Stimulated activated CD4-positive, alpha-beta T cell treated with anti-CD3 and anti-CD28 coated beads, Interleukin-1b, Interleukin-23, amount 100 ng/mL, for 48 hours (primary cell): ENCODE measurements at places on chromosomes 2 and 18.

- no peak for DNase-seq
Measured at GRCh38 chr2:60602388-60602787, 48.9 kb upstream of the BCL11A start.

GRCh38 chr18:62763101-62763521 is 47.8 kb downstream of the PHLPP1 start:
- no peak for DNase-seq

DNA sequence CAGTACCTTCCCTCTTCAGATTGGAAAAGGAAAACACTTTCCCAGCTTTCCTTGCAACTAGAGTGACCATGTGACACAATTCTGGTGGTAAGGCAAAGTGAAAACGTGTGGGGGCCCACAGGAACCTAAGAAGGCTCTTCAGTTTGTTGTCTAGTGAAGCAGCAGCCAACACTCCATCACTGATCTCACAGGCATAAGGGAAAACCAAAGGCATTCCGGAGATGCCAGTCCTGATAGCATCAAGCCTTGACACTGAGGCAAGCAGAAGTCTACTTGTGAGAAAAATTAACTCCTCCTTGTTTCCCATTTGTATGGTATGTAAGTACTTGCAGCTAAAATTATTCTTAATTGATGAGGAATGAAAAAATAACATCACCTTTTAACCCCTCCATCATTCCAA is 88.3 kb downstream of the ETAA1 start:
- DNase-seq, result no peak

DNA sequence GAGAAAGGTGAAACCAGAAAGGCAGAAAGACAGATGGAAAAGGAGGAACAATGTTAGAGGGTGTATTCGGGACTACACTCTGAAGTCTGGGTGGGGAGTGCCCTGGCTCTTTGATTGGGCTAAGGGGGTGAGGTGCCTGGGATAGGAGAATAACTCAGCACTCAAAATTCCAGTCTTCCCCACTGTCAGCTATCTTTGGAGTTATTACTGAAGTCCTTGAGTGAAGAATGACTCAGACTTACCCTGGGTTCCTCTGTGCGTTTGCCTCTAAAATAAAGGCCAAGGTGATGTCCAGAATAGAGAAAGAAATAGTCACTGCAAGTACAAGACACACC is 151.8 kb upstream of the SERPINE2 start:
- DNase-seq, result no peak

DNA sequence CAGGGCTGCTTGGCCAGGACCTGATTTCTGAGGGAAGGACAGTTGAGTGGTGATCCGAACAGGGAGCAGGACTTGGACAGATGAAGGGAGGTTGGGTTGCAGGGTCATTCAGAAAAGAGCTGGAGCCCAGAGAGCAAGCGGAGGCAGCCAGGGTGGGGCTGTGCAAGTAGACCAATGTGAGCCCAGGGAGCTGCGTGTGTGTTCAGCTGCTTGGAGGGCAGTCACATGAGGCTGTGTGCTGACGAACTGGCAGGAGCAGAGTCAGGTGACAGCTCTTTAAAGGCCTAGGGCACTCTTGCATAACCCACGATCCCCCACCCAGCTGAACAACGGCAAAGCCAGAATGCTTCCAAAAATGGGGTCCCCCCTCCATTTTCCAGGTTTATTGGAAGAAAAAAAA is 4.6 kb upstream of the MLPH start:
- no peak for DNase-seq

- DNase-seq, result no peak
Measured at GRCh38 chr18:79599441-79599931, 80.1 kb upstream of the CTDP1 start.

- no peak for DNase-seq
Measured at GRCh38 chr2:32988525-32988924, 41.8 kb downstream of the LTBP1 start.

DNA sequence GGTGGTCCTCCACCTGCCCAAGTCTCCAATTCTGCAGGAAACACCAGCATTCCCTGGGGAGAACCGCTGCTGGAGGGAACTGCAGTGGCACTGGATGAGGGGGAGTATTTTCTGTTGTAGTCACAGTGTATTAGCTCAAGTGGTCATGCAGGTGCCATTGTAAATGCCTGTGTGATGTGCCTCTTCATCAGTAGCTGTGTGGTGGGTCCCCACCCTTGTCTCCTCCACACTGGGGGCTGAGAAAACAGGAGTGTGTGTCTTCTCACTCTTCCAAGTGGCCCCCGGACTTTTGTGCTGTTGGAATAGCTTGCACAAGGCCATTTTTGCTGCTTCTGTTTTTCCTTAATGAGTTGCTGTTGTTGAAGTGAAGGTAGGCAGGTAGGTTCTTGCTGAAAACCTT is 8.7 kb downstream of the NCK2 start:
- no peak for DNase-seq

DNA sequence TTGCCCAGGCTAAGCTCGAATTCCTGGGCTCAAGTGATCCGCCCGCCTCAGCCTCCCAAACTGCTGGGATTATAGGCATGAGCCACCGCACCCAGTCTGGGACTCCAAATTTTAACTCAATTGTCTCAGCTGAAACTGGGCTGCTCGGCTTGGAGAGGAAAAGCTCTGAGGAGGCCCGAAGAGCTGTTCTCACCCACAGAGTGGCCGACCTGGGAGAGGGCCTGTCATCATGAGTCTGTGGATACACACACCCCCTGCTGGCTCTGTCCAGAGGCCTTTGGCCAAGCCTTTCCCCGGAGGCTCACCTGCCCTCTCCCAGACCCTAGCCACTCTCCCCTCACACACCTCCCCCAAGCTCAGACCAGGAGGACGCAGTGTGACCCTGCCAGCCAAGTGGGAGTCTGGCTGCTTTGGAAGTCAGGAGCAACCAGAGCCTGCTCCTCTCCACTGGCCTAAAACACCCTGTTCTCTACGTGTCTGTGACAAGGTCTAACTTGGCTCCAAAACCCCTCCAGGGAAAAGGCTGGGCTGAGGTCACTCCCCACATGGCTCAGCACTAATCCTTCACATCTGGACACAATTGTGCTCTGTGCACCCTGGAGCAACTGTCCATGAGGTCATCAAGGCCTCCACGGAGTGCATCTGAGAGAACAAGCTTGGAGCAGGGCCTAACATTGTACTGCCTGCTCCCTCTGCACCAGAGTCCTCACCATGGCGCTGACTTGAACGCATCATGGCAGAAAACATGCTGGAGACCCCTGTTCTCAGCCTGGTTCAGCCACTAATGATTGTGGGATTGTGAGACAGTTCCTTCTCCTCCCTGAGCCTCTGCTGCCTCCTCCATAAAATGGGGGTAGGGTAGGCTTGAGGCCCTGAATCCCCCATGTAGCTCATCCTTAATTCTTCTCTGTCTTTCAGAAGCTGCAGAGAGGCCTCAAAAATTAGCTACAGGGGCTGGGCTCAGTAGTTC is 49.9 kb upstream of the RAB6C start:
- DNase-seq, result no peak

DNA sequence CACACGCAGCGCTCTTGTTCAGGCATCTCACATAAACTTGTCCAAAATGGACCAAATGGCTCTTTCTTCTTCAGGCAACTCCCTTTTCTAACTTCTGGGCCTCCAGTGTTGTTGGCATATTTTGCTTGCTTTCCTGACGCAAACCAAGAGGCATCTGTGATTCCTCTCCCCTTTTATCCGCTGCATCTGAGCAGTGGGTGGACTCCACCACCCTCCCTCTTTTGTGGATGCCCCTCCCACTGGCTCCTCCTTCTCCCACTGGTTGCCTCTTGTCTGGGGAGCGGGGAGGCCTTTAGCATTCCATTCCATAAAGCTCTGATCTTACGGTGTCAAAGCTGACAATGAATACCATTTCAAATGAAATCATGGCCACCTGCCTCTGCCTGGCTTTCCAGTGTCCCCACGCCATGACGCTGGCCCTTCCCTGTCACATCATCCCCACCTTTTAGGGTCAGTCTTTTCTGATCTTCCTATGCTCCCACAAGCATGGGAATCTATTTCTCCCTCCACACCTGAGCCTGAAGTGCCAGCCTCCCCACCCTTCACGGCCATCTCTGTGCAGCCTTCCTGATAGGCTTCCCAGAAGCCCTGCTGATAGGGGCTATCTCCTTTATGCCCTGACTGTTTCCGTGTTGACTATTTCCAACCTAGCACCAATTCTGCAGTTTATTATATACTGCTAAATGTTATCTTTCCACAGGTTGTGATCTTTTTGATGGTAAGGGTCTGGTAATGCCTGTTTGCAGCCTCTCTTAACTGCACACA is 51.5 kb downstream of the RPL37A start:
- DNase-seq, result no peak

DNA sequence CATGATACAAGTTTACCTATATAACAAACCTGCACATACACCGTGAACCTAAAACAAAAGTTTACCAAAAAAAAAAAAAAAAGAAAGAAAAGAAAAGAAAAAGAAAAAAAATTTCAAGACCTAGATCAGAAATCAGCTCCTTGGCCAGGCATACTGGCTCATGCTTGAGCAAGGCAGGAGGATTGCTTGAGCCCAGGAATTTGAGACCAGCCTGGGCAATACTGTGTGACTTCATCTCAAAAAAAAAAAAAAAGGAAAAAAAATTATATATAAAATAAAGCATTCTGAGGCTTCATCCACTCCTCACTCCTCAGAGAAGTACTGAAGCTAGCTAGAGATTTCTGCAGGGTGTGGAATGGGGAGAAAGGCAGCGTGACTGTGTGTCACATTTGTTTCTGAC is 11.8 kb upstream of the PROC start:
- no peak for DNase-seq

DNA sequence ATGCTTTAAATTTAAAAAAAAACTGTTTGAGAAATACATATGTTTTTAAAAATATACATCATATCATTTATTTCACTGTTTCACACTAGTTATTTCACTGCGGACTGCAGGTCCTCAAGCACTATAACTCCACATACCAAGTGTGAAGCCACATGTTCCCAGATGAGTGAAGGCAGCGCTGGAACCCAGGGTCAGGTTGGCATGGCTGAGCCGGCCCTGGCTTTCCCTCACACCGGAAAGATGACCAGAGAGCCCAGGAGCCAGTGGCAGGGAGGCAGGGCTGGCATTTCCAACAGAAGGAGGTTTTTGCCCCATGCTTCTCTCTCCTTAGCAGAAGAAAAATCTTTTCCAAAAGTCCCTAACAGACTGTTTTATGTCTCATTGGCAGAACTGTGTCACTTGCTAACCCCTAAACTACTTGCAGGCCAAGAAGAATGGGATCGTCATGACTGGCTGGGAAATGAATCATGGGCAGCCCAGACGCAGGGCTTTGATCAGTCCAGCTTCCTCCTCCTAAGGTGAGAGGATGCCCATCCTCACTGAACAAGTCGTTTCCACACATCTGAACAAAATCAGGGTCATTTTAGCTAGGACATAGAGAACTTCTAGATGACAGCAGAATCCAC is 287.6 kb upstream of the HNRNPA3 start:
- no peak for DNase-seq

DNA sequence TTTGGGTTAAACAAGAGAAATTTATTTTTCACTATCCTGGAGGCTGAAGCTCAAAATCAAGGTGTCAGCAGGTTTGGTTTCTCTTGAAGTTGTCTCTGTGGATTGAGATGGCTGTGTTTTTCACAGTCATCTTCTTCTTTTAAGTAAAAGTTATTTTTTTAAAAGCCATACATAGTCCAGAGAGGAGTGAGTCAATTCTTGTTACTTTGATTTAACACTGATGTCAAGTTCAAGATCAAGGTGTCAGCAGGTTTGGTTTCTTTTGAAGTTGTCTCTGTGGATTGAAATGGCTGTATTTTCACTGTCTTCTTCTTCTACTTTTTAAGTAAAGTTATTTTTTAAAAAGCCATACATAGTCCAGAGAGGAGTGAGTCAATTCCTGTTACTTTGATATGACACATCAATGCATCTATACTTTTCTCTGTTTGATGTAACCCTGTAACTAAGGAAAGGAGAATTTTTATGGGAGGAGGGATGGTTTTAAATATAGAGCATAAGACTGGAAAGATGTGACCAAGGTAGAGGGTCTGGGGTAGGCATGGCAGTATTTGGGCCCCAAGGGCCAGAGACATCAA is 22.5 kb upstream of the RASGRP3 start:
- DNase-seq, result no peak

- no peak for DNase-seq
Measured at GRCh38 chr2:20930928-20931327, 108.0 kb upstream of the LDAH start.

DNA sequence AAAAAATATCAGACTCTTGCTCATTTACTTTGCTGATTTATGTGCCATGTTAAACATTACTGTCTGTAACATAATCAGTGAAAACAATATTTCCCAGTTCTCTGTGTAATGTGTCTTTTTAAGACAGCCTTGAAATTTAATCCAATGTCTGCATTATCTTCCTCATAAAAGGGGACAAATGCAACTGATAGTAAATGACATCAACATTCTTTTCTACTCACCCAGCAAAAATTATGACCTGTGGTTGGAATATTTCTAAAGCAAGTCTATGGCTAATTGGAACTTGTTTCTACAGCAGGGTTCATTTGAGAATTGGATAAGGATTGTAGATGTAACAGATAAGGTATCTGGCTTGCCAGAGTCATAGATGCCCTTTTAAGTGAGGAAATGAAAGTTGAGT is 34.8 kb downstream of the C1D start:
- DNase-seq, result no peak

- DNase-seq, result no peak
Measured at GRCh38 chr18:28127763-28128658, 48.9 kb downstream of the CDH2 start.

- DNase-seq, result no peak
Measured at GRCh38 chr2:15628899-15629855, 37.5 kb downstream of the DDX1 start.
